ENCODE measurements at places on chromosomes 2 and 18.

DNA sequence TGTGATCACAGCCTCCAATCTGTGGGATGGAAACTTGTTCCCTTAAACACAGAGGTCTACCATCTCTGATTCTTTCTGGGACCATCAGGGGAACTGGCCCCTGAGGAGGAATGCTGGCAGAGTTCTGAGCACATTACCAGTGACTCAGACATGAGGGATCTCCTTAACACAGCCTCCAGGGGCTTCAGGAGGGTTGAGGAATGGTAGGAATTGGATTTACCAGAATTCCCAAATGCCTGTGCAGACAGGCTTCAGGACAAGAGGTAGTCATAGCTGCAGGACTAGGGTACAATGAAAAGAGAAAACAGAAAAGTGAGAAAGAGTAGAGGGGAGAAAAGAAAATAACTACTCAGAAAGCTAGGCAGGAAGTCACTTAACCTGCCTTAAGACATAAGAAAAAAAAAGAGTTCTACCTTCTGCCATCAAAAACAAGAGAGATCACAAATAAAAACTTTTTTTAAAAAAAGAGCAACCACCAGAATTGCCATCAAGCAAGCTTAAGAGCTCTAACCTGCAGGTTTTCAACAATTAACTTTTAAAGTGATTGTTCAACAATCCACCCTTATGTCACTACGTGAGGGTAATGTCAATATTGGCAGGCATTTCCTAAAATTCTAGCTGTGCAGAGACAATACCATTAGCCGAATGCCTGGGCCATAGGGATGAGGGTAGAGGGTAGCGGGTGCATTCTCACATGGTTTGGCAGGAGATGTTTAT is 524.4 kb downstream of the BCL11A start:
- no peak for DNase-seq

GRCh38 chr2:86274265-86274917 is 63.0 kb downstream of the REEP1 start:
- no peak for DNase-seq

GRCh38 chr18:55524353-55525073 is 63.5 kb downstream of the TCF4 start:
- no peak for DNase-seq

DNA sequence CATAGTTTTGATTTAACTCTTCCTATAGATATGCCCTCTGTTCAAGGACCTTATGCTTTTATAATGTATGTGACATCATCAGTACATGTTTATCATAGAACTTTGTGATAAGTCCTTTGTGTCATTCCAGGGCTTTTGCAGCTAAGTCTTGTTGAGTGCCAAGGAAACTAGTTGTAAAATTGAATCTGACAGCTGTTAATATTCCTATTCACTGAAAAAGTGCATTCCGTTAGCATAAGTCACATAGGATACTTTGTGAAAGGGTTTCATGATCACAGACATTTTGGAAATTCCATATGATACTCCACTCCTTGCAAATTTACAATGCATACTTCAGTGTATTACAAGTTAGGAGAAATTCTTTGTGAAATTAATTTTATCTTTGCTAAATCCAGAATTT is 503.4 kb downstream of the CCDC85A start:
- DNase-seq: no peak

DNA sequence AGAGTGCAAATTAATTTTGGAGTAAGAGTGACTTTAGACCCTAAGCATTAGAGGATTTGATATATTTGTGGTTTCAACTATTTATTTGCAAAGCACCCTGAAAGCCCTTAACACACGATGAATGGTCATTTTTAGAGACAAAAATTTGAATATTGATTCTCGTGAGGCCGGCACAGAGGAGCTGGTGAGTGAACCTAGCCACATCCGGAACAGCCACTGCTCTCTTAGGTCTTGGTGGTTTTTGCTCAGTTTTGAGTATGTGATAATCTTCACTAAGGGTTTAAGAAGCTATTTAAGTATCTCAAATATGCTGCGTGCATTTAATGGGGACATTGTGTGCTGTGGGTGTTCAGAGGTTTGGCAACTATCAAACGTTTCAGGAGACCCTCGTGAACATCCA is 204.8 kb downstream of the TSN start:
- DNase-seq: no peak

GRCh38 chr2:160492401-160493226 is 993 bp downstream of the RBMS1 start:
- DNase-seq: peak; percentile 80

DNA sequence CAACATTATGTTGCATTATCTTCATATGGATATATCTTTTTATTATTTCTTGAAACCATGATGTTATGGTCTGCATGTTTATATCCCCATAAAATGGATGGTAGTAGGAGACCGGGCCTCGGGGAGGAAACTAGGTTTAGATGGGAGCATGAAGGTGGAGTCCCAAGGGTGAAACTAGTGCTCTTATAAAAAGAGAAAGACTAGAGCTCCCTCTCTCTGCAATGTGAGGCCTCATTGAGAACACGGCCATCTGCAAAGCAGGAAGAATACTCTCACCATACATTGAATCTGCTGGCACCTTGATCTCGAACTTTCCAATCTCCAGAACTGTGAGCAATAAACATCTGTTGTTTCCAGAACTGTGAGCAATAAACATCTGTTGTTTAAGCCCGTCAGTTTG is 64.0 kb downstream of the NXPH2 start:
- peak; percentile 27 for DNase-seq

GRCh38 chr2:63698786-63699548 is 110.2 kb downstream of the MDH1 start:
- peak; percentile 74 for DNase-seq

GRCh38 chr2:62196278-62196901 is 475 bp downstream of the B3GNT2 start:
- peak; percentile 45 for DNase-seq

DNA sequence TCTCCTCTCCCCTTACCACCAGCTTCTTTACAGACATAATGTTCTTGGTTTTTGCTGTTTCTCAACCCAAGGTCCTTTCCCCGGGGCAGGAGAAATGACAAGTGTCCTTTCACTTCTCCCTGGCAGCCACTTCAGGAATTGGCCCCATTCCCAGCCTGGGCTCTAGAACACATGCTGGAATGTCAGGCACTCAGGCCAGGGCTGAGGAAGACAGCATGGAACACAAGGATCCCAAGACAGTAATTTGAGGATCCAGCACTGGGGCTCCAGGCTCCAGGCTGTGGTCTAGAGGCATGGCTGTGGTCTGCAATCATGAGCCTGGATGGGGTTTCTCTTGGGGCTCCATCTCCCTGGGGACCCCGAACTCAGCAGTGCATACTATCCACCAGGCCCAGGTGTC is 201.4 kb downstream of the CELF4 start:
- no peak for DNase-seq

DNA sequence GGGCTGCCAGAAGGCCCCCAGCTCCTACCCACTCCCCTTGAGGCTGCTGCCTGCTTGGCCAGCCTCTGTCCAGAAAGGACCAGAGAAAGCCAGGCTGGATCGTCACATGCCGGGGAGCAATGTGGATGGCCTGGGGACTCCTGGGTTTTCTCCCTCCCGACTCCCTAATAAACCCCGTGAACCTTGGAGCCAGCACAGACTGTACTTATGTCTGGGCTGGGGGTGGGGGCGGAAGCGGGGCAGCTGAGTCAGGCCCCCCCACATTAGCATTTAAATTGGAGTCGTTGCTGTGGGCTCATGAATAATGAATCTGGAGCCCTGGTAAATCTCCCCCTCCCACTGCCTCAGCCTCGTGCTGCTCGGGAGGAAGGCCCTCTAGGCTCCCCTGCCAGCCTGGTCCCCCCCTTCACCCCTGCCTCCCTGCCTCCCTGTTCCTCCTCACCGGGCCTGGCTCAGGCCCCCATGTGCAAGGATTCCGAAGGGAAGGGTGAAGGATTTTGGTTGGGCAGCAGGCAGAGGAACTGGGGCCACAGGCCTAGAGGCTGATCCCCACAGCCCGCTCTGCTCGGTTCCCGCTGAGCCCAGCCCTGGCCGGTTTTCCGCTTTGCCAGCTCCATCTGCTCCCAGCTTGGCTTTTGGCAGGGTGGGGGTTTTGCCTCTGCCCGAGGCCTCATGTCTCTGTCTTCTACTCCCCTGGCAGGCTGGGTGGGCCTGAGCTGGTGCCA is 7.3 kb upstream of the ASIC4 start:
- DNase-seq: no peak

GRCh38 chr2:39139511-39140237 is 18.8 kb upstream of the SOS1 start:
- DNase-seq: no peak

DNA sequence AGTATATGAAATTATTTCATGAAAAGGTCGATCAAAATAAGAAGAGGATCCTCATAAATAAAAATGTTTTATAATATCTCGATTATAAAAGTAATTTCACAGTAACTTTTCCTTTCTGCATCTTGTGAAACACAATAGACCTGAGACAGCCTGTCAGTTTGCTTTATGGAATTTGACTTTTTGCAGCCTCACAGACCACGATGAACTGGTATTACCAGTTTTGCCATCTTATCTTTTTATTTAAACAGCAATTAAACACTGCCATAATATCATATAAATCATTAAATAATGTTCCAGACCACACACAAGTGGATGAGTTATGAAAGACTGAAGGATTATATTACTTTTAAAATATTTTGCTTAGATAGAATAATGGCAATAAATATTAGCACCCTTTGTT is 10.7 kb upstream of the GALNT3 start:
- peak; percentile 89 for DNase-seq

DNA sequence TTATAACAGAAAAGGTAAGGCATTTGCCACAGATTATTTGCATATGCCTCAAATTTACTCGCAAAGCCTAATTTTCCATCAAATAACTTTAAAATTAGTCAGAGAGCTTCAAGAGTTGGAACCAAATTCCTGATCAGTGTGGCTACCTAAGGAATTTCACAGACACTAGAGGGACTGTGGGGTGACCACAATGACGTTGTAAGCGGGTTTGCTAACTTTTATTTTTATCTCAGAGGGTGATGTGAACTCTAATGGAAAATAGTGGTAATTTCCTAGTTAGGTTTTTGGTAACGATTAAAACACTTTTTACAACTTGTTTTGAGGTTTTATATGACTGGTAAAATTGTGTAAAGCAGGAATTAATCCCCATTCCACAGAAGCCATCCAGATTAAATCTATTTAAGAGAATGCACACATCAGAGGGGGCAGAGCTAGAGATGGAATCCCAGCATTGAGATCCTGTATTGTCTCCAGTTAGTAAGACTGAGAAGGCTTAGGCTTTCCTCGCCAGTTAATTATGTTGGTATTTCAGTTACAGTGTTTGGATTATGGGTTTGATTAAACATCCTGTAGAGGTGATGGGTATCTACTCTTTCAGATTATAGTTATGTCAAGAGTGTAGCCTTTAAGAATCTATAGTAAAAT is 129.0 kb downstream of the GPD2 start:
- no peak for DNase-seq

GRCh38 chr18:24063121-24063731 is 48.7 kb downstream of the TTC39C start:
- DNase-seq: no peak

DNA sequence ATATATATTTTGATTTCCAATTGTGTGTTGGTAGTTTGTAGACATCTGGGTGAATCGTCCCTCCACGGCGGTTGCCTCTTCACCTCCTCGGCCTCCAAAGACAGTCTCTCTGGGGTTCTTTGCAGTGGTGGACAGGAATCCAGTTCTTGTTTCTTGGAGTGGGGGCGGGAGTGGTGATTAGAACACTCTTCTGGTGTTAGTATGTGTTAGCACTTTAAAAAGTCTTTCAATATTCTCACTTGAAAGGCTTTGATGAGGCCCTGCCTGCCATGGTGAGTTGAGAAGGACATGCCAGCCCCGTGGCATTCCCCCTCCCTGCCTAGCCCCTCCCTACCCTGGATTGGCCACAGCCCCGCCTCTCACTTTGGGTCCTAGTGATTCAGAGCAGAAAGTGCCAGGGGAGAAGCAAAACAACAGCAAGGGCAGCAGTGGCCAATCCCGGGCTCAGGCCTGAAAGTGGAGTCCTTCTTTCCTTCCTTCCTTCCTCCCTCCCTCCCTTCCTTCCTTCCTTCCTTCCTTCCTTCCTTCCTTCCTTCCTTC is 316.8 kb upstream of the HS6ST1 start:
- DNase-seq: no peak

- no peak for DNase-seq
Measured at GRCh38 chr2:43340945-43341356, 114.5 kb upstream of the ZFP36L2 start.

- DNase-seq: no peak
Measured at GRCh38 chr2:30768708-30769480, 38.4 kb downstream of the CAPN13 start.

GRCh38 chr18:47558110-47558750 is 306.8 kb upstream of the SKOR2 start:
- DNase-seq: no peak

- DNase-seq: no peak
Measured at GRCh38 chr2:19883486-19883885, 18.3 kb downstream of the TTC32 start.

DNA sequence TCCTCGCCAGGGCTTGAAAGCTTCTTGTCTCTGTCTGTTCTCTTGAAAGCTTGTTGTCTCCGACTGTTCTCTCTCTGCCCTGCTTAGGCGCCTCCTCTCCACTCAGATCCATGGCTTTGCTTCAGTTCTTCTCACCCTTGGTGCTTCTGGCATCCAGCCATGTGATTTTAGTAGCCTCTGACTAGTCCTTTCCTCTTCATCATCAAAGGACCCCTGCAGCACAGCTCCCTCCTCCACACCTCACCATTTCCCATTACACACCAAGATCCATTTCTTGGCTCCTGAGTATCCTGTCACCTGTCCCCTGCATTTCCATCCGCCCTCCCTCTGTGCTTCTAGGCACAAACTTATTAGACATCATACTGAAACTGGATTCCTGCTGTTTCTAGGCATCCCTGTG is 59.4 kb downstream of the ZNF236 start:
- no peak for DNase-seq

- DNase-seq: no peak
Measured at GRCh38 chr2:101012054-101012705, 10.1 kb downstream of the RPL31 start.

- DNase-seq: no peak
Measured at GRCh38 chr2:132678483-132678882, 8.5 kb upstream of the LYPD1 start.

GRCh38 chr18:9803698-9804516 is 81.9 kb upstream of the TXNDC2 start:
- DNase-seq: no peak

DNA sequence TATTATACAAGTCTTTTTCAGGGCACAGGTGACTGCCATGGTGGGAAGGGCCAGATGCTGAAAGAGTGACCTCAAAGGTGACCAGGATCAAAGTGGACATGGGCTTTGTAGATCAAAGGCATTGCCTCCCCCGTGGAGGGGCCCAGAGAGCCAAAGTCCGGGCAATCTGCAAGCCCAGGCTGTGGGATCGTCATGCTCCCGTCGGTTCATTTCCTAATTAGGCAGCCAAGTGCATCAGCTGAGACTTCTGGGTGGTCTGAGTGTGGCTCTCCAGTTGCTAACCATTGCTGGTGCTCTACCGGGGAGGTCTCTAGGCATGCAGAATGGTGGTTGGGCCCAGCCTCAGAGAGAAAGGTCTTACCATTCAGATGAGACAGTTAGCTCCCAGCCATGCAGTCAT is 61.6 kb downstream of the TRIB2 start:
- no peak for DNase-seq

- DNase-seq: peak; percentile 63
Measured at GRCh38 chr2:209425471-209426071, 1.7 kb downstream of the MAP2 start.

Data from HT-29 (cell line).